ENCODE measurements at places on chromosomes 7 and 10.
A peak's percentile ranks its signal among the peaks of the same experiment; 100 is the strongest.

DNA sequence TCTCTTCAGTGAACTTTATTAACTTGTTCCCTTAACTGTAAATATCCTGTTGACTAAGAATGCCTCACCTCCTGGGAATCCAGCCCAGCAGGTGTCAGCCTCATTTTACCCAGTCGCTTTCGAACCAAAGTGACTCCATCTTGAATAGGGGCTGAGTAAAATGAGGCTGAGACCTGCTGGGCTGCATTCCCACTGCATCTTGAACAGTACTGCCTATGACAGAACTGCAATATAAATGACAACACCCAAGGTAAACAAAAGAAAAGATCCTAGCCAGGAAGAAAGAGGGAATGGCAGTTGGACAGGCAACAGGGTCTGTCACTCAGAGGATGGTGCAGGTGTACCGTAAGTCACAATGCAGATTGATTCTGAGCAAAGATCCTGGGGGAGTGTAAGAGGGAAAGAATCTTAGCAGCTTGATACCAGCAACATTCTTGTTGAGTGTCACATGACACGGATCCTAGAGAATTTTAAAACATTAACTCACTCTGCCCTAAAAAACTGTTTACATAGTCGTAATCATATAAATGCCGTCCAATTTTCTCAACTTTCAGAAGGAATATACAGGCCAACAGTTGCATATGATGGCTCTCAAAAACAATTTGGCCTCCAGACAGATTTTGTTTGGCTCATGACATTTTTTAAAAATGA is 4.4 kb upstream of the FAM107B start:
- no peak for DNase-seq

GRCh38 chr10:127148066-127148932 is 48.1 kb downstream of the INSYN2A start:
- DNase-seq, result no peak

GRCh38 chr7:13990319-13990983 is 985 bp upstream of the ETV1 start:
- DNase-seq, result no peak

- no peak for DNase-seq
These were observed 87.8 kb downstream of the LCOR start for GRCh38 chr10:96919785-96920430.

DNA sequence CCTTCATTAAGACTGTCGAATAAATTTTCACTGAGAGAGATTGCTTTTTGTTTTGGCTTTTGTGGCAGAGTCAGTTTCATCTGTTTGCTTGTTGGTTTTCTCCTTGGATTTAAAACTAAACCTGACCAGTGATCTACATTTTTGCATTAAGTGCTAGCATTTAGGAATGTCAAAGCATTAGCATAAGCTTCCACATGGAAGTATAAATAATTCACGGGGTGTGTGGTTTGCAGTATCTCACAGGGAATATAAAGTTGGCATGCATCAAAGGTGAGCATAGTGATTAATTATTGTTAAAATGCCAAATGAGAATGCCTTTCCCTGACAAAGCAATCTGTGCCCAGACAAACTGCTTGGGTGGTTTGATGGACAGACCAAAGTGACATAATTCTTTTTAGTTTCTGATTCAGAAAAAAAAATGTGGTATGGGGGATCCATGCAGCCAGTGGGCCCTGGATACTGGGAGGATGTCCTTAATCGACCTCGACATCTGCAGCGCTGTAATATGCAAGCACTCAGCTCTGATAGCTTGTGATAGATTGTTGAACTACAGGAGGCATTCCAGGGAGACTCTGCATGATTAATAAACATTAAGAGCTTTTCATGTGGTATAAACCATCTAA is 339.3 kb upstream of the POM121L12 start:
- DNase-seq, result no peak

GRCh38 chr7:19984231-19984632 is 210.8 kb upstream of the TMEM196 start:
- DNase-seq, result no peak

DNA sequence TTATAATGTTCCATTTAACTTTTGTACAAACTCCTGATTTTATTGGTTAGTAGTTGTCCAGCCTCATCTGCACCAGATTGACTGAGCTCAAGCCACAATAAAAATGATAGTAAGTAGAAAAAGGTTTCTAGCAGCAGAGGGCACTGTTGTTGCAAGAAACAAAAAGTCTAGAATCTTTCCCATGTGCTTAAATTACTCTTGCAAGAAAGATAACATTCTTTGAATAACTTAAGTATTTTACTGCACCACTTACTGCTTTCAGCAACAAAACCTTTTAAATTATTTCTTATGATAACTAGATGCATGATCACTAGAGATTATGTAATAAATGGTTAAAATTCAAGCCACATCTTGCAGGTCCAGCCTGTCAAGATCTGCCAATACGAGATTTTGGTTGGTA is 27.0 kb downstream of the LMOD2 start:
- DNase-seq, result no peak

DNA sequence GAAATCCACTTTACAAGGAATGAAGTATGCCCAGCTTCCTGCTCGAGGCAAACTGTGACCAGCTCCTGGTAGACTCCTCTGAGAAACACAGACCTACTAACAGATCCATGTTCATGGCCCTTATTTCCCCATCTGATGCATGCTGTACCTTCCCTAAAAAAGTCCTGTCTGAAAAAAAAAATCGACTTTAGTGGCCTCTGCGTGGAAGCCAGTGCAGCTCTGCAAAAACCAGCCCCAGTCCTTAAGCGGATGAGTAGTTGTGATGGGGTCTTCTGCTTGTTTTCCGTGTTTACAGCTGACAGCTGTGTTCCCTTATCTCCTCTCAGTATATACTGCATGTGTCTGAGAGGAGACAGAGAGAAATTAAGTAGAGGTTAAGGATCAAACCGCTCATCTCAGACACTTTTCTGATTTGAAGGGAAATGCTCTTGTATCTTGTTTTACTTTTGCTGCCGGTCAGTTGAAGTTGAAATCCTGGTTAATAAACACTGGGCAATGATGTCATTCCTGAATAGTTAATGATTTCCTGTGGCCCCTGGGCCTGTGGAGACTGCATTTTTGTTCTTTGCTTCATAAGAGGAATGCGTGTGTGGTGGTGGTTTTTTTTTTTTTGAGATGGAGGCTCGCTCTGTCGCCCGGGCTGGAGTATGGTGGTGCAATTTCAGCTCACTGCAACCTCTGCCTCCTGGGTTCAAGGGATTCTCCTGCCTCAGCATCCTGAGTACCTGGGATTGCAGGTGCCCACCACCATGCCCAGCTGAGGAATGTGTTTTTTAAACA is 67.6 kb downstream of the DOCK1 start:
- no peak for DNase-seq

GRCh38 chr7:123327661-123328060 is 127.9 kb upstream of the SLC13A1 start:
- DNase-seq, result no peak

DNA sequence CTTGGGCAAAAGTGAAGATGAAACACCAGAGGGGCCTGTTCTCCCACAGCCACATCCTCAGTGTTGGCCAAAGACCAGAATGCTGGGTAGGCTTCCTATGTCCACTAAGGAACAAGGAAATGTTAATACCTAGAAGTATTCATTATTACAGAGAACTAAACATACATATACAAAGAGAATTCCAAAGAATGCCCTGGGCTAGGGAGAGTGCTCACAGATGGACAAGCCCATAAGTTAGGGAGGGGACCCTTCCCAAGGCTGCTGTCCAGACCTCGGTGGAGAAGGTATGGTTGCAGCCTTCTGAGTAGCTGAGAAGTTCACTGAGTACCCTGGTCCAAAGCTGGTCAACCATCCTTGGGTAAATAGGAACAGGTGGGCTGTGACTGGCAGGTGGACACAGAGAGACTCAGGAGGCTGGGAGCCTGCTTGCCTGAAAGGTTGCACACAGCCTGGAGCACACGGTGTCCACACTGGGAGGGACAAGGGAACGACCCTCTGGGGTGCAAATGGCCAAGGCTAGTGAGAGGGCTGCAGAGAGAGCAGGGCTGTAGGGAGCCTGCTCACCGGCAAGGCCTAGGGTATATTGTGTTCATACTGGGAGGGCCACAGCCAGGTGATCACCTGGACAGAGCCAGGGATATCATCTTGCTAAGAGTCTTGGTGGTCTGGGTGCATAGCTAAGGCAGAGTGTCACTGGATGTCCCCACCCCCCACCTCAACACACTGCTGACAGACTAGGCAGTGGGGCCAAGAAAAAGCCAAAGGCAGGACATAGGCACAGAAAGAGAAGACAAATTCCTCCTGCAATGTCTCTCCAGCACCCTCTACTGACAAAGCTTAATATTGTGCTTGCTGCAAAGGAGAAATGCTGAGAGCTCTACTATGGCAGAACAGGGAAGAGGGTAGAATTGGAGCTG is 40.3 kb downstream of the CPVL start:
- no peak for DNase-seq

GRCh38 chr10:31822150-31822549 is 106.5 kb downstream of the ARHGAP12 start:
- no peak for DNase-seq

GRCh38 chr7:91683823-91684222 is 196.7 kb downstream of the MTERF1 start:
- no peak for DNase-seq

DNA sequence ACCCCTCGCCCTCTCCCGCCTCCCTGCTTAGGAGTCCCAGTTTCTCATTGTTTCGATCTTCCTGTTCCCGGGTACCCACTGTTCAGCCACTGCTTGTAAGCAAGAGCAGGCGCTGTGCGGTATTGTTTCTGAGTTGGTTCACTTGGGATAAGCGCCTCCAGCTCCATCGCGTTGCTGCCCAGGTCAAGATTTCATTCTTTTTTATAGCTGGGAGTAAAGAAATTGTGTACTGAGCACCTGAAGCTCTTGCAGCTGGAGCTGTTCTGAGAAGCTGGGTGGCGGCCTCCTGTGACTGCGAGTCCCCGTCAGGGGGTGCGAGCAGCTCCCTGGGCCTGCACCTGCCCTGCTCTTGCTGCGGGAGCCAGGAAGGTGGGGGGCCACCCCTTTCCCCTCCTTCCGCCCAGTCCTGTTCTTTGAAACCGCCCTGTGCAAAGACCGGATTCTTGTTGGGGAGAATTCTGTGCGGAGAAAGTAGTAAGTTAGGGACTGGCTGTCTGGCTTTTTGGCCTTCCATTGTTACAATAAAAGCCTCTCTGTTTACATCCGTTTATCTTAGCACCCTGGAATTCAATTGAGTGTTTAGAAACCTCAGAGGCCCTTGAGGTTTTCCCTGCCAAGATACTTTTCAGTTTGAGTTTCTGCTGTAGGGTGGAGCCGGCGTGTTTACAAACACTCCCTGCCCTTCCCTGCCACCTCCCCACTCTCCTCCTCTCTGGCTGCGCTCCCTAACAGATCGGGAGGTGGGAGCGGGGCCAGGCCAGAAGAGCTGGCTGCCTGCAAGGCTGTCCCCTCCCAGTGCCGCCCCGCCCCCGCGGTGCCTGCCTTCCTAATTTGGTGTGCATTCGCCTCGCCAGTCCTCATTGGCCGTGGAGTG is 30.8 kb upstream of the AP5Z1 start:
- DNase-seq, result peak; percentile 63

GRCh38 chr10:3270577-3271316 is 98.2 kb upstream of the PITRM1 start:
- no peak for DNase-seq

DNA sequence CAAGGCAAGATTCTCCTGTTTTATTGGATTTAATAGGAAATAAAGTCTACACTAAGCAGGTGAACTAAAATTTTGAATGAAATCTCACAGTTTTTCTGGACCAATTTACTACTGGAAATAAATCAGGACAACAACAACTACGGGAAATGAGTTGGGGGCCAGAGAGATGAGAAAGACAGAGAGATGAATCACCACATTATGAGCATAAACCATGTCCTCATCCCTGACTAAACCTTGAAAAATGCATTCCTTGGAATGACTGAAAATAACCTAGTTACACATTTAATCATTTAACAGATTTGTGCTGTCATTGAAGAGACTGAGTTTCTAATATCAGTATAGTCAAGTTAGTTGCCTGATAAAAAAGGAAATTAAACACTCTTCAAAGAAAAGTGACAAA is 608.4 kb upstream of the KCND2 start:
- DNase-seq, result no peak

DNA sequence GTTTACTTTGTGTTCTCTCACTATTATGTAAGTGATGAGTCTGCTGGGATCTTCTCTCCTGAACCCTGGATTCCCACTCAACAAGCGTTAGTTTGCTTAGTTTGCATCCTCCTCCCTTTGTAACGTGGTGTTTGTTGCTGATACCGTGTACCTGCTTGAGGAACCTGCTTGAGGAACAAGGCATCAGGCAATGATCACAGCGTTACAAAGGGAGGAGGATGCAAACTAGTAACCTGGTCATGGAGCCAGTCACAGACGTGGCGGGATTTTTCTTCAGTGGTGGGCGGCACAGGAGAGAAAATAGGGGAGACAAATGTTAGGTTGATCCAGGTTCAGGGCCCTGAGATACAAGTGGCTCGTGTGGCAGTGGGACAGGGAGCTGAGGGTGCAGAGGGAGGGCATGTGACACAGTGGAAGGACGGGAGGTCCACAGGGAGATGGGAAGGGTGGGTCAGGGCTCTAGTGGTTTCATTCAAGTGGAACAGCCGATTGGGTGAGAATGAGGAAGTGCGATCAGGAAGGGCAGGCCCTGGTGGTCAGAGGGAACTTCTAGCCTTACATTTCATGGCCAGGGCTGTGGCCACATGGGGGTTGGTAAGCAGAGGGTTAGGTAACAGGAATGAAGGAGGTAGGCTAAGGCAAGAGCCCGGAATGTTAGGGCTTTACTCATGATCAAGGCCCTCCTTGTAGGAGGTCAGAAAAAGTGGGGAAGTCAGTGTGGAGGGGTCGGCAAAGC is 38.0 kb downstream of the SNX10 start:
- no peak for DNase-seq

- DNase-seq, result no peak
These were observed 79.5 kb downstream of the RAB11FIP2 start for GRCh38 chr10:117967149-117967650.

GRCh38 chr7:5472432-5473315 is 49.0 kb upstream of the TNRC18 start:
- no peak for DNase-seq

DNA sequence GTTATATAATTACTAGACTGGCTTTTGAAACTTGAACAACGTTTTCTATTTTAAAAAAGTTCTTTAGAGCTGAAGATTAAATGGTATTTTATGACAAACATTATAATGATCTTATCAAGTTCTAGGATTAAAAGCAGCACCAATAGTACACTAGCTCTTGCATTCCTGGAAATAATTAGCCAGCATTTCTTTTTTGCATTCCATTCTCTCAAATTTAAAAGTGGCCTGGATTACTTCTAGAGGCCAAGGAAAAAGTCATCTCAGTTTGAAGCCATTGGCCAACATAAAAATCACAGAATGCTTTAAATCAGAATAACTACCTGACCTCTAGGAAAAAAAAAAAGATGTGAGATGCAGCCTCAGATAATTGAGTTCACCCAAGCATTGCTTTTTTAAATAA is 1326.4 kb upstream of the SORCS1 start:
- no peak for DNase-seq

DNA sequence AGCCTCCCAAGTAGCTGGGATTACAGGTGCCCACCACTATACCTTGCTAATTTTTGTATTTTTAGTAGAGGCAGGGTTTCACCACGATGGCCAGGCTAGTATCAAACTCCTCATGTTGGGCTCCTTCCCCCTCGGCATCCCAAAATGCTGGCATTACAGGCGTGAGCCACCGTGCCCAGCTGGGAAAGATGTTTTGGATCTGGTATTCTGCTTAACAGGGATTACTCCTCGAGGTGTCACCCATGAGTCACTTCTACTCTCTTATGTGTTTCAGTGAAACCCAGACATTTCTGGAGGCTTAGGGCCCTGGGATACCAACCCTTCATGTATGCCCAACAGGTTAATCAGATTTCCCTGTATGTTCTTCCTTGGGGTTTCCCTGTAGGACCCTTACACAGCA is 11.8 kb upstream of the OPN4 start:
- no peak for DNase-seq
